RPMI7951 (cell line): ENCODE measurements at places on chromosomes 2 and 18. TPM values are rescaled to one million over a fixed set of nuclear protein-coding genes. Genes with fewer than 3 reads are reported as not detected.
A peak's percentile ranks its signal among the peaks of the same experiment; 100 is the strongest.

Gene TMEM178A
- 0.10 TPM in 1 of 2 replicates, not detected in the other for total RNA-seq

Gene SPATA3
- total RNA-seq, result not detected in 2 replicates

Gene GLB1L
- 30.0 and 35.0 TPM in 2 replicates for total RNA-seq

Gene NAT8
- total RNA-seq, result not detected in 2 replicates

Gene TRABD2A
- 5.3 and 7.1 TPM in 2 replicates for total RNA-seq

Gene RSAD2
- 1.3 and 3.6 TPM in 2 replicates for total RNA-seq

Gene IHH
- not detected in 2 replicates for total RNA-seq

Gene YES1
- 69.1 and 93.9 TPM in 2 replicates for total RNA-seq

Gene SMARCAL1
- 9.3 and 9.8 TPM in 2 replicates for total RNA-seq

Gene CAVIN2
- not detected in 2 replicates for total RNA-seq

Gene MAL
- total RNA-seq, result not detected in 2 replicates

Gene CNGA3
- total RNA-seq, result not detected in 2 replicates

Gene SMYD5
- total RNA-seq, result 20.1 and 21.5 TPM in 2 replicates

Gene LBX2
- 6.7 and 10.6 TPM in 2 replicates for total RNA-seq

GRCh38 chr18:53861185-53861584 lies 363.3 kb downstream of the MBD2 start:
- DNase-seq, result no peak

- DNase-seq, result no peak
These were observed 484.2 kb downstream of the DLGAP1 start for GRCh38 chr18:3970929-3971328.

- DNase-seq, result no peak
These were observed 20.9 kb downstream of the GREB1L start for GRCh38 chr18:21262979-21263378.

DNA sequence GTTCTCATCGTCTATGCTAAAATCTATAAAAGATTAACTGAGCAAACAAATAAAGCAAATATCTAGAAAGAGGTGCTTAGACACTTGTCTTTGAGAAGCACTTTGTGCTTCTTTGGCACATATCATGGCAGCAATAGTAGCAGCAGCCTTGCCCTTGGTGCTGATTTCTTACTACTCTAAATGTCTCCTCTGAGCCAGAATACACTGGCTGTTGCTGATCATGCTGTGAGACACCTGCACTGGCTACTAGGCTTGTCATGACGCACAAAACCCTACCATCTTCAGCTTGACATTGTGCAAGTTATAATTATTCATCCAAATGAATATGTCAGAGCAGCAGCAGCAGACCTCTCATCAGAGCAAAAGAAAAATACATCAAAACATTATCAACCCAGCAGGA lies 46.7 kb downstream of the FANCL start:
- DNase-seq, result no peak

- DNase-seq, result no peak
These were observed 56.8 kb upstream of the KIDINS220 start for GRCh38 chr2:8893978-8894820.

DNA sequence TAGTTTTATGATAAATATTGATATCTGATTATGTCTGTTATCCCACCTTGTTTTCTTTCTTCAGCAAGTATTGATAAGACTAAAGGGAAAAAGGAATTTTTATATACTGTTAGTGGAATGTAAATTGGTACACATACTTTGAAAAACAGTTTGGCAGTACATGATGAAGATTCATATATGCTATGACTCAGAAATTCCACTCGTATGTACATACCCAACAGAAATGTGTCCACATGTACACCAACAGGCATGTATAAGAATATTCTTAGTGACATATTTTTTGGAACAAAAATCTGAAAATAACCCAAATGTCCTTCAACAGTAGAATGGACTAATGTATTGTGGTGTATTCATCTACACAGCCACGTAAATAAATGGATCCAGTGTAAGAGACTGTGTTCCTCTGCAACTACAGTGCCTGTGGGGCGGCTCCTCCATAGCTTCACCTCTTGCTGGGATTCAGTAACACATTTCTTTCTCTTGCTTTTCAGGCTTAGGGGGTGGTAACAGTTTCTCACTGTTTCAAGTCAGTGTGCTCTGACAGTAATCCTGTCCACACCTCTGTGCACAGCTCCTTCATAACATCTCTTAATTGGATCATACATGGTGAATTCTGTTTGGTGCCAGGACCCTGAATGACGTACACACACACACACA lies 35.5 kb upstream of the ALMS1 start:
- DNase-seq, result no peak

DNA sequence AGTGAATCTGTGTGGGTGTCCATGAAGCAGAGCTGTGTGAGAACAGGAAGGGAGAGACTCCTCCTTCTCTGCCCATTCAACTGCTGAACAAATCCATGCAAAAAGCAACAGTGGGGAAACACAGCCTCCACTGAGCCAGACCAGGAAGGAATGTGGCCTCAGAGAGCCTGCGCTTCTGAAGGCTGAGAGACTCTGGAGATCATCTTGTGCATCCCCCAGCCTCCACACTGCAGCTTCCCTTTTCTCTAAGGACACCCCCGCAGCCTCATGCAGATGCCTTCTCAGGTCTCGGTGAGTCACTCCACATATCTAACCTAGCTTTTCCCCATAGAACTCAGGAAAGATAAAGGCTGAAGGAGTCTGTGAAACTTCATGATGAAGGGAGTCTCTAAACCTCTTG lies 402.9 kb downstream of the TNS1 start:
- DNase-seq, result no peak

DNA sequence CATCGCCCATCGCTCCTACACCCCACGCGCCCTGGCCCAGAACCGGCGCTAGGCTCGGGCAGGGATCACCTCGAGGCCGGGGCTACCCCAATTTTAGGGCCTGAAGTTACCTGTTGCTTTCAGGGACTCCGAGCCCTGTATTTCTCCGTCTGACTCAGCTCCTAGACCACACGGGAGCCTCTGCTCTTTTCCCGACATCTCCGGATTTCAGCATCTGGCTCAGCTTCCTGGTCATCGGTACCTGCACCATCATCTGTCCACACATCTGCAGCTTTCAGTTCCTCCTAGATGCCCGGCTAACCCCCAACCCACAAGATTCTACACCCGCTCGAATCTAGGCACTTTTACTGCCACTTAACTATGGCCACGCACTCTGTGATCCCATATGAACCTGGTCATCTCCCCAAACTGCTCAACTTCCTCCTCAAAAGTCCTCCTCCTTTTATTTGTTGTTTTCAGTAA lies 12.1 kb upstream of the HMSD start:
- DNase-seq, result no peak

GRCh38 chr2:2834516-2835254 lies 503.6 kb upstream of the MYT1L start:
- no peak for DNase-seq

- DNase-seq, result no peak
These were observed 550.3 kb upstream of the HS6ST1 start for GRCh38 chr2:128868686-128869551.

- no peak for DNase-seq
These were observed 37.9 kb downstream of the GDF7 start for GRCh38 chr2:20704886-20705285.

DNA sequence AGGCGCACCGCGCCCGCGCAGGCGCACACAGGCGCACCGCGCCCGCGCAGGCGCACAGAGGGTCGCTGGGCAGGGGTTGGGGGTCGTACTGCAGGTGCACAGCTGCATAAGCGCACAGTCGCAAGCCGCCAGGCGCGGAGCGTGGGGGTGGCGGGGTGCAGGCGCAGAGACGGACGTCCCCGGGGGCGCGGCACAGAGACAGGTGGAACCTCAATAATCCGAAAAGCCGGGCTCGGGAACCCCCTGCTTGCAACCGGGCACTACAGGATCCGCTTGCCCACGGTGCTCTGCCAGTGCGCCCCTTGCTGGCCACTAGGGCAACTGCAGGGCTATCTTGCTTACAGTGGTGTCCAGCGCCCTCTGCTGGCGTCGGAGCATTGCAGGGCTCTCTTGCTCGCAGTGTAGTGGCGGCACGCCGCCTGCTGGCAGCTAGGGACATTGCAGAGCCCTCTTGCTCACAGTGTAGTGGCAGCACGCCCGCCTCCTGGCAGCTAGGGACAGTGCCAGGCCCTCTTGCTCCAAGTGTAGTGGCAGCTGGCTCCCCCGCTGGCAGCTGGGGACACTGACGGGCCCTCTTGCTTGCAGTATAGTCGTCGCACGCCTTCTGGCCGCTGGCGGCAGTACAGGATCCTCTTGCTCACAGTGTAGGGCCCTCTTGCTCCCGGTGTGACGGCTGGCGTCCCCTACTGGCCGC lies 34.9 kb downstream of the FAM110C start:
- DNase-seq, result no peak

DNA sequence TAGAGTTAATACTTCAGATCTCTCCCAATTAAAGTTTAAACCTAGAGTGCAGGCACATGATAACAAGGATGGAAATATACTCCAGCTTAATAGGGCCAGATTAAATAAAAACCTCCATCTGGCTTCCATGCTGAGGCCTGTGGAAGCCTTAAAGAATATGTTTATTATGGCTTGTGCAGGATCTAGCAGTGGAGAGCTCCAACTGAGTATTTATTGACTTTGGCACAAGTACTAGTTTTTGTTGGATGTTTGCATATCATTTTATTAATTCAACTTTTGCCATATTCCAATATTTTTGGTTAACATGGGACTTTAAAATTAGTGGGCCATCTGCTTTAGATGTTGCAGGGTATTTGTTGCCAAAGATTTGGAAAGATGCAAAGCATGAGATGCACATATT lies 860.4 kb upstream of the SOX11 start:
- no peak for DNase-seq

DNA sequence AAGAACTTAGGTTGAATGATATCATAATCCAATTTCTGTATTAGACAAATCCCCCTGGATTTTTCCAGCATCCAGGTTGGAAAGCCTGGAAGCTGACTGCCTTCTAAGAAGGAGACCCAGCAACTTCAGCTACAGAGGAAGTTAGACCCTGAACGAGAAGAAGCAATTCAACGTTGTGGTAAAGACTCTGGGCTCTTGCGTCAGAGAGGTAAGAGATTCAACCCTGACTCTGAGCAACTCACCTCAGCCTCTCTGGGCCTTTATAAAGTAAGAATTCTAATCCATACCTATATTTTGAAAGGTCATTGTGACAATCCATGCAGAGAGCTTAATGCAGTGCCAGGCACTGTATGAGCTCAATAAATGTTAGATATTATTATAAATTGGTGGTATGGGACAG lies 9.7 kb downstream of the E2F6 start:
- no peak for DNase-seq

DNA sequence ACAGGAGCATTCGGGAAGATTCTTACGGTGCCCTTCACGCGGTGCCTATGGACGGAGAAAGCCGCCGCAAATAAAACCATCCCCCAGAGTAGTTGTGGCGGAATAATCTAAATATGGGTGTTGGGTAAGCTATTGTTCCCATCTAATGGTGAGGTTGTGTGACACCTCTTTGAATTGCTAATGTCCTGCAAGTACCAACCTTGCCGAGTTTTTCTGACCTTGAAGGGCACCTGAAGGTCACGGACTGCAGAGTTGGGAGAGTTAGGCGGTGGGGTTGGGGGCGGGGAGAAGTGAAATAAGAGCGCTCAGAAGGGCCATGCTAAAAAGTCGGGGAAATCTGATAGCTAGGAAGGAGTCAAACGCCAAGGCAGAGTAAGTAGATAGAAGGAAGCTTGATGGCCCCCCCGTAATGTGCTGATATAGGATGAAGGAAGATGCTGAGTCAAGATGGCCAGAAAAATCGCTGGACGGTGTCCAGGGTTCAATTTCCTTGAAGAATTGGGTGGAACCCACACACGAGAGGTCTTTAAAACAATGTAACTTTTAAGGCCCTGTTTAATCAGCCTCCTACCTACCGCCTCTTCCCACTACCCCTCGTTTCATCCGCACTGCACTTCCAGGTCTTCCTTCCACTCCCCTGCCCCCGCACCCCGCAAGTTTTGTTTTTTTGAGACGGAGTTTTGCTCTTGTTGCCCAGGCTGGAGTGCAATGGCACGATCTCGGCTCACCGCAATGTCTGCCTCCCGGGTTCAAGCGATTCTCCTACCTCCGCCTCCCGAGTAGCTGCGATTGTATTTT lies 600 bp downstream of the KATNAL2 start:
- DNase-seq, result peak; percentile 46

DNA sequence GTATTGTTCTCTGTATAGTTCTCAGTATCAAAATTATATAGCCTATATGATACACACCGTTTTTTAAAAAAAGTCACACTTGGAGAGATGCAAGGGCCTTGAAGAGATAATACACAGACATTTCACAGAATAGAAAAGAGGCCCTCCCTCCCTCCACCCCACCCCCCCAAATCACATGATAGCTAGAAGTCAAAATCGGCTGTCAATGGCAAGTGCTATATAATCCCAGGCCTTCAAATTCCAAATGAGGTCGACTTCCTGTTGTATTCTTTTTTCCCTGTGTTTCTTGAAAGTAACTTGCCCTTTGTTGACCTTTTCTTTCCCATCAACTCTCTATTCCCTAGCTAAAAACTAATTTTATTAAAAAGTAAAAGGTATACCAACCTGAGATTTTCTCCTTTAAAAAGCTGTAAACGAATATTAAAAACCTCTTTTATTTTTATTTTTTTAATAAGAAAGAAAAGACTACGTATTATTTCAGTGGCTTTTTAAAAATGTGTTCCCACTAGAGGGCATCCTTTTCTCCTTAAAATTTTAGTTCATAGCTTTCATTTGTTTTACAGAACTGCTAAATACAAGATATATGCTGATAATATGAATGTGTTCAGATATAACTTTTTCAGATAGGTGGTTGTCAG lies 46.6 kb downstream of the KCMF1 start:
- peak; percentile 15 for DNase-seq

DNA sequence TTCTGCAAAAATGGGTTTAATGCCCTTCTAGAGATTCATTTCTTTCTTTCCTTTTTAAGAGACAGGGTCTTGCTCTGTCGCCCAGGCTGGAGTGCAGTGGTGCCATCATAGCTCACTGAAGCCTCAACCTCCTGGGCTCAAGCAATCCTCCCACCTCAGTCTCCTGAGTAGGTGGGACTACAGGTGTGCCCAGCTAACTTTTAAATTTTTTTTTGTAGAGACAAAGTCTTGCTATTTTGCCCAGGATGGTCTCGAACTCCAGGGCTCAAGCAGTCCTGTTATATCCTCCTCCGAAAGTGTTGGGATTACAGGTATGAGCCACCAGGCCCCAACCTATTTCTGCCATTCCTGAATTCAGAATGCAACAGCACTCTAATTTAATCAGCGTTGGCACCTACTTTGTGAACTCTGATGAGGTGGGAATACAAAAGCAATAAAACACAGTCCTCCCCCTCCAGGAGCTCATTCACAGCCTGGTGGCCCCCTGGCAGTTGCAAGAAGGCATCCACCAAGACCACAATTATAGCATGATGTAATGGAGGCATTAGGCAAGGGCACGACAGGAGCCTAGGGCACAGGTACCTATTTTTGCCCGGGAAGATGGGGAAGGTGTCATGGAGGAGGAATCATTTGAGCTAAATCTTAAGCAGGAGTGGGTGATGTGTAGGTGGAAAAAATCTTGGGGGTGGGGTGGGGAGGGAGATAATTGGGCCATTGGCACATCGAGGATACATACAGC lies 5.1 kb downstream of the RHOB start:
- no peak for DNase-seq

GRCh38 chr2:220101980-220102379 lies 474.6 kb downstream of the SLC4A3 start:
- DNase-seq, result no peak

GRCh38 chr2:218009231-218009630 lies 6.4 kb upstream of the TNS1 start:
- DNase-seq, result no peak
